ENCODE measurements at places on chromosomes 4 and X.

GRCh38 chr4:46442963-46443362, 53.0 kb upstream of the GABRA2 start:
- DNase-seq, result no peak

DNA sequence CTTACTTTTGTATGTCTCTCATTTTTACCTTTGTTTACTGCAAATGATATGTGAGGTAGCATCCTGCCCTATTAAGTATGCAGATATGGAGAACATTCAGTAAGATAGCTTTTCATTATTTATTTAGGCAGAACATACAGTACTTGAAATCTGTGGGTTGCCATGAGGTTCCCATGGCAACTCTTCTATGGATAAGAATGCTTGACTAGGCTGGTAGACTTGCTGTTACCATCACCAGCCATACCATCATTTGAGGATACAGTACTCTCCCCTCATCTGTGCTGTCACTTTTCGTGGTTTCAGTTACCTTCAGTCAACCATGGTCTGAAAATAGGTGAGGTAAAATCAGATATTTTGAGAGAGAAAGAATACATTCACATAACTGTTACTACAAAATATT, 56.7 kb downstream of the NAF1 start:
- DNase-seq, result no peak

- no peak for DNase-seq
Observed at GRCh38 chr4:163758032-163758431, 263.5 kb downstream of the TMA16 start.

- DNase-seq, result no peak
Observed at GRCh38 chr4:55931833-55932232, 16.9 kb upstream of the CEP135 start.

DNA sequence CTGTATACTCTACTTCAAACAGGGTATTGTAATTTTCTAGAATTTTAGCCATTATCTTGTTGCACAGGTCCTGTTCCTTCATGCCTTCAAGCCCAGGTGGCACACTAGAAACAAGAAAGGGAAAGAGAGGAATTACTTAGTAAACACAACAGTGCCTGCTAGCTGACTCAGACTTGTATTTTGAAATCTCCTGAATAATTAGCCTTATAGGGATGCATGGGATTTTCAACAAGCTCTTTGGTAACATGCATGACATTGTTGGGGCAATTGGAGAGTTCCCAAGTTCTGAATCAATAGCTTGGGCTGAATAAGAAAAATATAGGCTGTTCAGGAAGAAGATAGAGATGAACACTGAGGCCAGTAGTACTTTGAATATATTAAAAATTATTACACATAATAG, 118.8 kb downstream of the FAM13A start:
- DNase-seq, result no peak

DNA sequence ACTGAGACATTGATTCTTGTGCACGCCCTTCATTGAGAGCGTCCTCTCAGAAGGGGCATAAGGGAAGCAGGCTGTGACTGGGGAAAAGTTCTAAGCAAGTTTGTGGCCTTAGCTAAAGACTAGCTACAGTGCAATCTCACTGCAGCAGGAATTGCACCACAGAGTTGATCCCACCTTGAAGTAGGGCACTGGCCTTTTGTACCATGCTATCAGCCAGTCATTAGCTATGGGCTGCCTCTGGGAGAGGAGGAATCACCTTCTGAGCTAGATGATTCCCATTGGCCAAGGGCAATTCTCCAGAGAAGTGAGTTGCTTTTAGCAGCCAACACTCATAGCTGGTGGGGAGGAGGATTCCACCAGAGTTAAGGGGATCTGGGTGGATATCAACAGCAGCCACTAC, 142.6 kb upstream of the SCML1 start:
- DNase-seq, result no peak

DNA sequence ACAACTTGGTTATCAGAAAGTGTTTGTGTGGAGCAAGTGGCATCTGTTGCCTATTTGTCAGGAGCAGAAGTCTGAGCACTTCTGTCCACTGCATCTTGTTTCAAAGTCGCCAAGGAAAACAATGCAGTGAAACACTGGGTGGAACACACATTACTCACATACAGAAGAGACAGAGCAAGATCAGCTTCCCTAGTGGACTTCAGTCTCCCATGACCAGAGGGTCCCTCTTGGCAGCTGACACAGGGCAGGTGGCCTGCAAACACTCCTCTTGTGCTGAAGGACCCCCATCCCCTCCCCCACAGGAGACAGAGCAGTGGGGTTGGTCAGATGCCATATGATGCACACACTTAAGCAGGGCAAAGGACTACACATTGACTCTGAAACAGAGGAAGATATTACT, 3.6 kb upstream of the BBS12 start:
- no peak for DNase-seq

GRCh38 chrX:4690521-4690920, 977.1 kb upstream of the PRKX start:
- DNase-seq, result no peak

GRCh38 chr4:109738104-109738872, 8.4 kb upstream of the PLA2G12A start:
- no peak for DNase-seq

GRCh38 chr4:80090090-80090489, 17.1 kb upstream of the ANTXR2 start:
- no peak for DNase-seq

GRCh38 chr4:112564706-112565270, 48.8 kb upstream of the NEUROG2 start:
- DNase-seq, result no peak

GRCh38 chrX:16882169-16882568, 12.0 kb upstream of the RBBP7 start:
- no peak for DNase-seq

DNA sequence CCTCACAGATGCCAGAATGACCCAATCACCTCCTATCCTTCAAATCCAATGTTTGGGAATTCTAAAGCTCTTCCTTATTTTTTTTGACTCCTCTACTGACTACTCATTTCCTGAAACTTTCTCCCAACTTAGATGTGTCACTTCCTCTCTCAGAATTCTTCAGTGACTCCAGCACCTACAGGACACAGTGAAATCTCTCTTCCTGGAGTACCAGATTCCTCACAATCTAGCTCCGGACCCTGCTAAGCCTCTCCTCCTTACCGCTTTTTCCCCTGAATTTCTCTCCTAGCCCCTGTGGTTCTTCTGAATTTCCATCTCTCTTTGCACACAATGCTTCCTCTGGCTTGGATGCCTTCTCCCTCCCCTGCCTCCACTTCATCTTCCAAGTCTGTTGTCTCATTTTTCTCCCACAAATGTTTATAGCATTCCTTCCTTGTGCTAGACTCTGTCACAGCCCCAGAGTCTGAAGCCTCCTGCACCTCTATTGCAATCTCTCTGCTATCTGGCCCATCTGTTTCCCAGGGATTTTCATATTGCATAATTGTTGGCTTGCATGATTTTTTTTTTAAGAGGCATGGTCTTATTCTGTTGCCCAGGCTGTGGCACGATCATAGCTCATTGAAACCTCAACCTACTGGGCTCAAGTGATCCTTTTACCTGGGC, 80.1 kb downstream of the ANAPC4 start:
- no peak for DNase-seq

DNA sequence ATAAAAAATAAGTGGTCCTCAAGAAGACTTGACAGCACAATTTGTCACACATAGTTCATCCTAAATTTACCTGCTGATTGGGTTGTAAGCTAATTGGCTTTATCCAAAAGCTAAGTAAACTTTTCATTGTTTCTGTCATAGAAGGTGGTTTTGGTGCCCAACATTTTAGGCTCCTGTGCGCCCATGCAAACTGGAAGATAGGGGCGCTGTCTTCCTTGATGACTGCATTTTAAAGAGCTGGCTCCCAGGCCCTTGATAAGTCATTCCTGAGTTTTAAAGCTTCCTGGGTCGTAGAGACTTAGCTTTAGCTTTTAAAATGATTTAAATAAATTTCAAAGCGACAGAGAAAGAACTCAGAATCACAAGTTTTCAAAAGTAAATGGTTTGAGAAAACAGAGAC, 625.4 kb upstream of the GALNT7 start:
- no peak for DNase-seq

- no peak for DNase-seq
Observed at GRCh38 chr4:33150525-33150910, 2430.3 kb downstream of the PCDH7 start.

- DNase-seq, result no peak
Observed at GRCh38 chrX:42496239-42496638, 281.7 kb downstream of the PPP1R2C start.

GRCh38 chr4:66284991-66285451, 614.7 kb upstream of the EPHA5 start:
- no peak for DNase-seq

- DNase-seq, result no peak
Observed at GRCh38 chrX:22053481-22053880, 21.4 kb downstream of the PHEX start.

DNA sequence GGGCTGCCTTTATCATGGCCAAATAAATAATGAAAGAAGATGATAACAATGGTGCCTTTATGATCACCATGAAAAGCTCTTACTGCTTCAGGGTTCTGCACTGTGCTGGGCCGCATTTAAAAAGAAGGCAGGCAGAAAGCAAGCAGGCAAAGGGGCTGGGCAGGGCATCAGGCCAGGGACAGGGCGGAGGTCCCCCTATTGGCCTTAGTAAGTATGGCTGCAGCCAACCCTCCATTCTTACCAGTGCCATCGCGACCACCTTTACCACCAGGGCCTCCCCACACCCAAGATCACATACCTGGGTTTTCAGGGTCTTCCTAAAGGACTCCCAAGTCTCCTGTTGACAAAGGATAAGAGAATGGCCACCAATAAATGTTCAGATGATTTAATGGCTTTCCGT, 38.9 kb downstream of the CNGA2 start:
- DNase-seq, result no peak

DNA sequence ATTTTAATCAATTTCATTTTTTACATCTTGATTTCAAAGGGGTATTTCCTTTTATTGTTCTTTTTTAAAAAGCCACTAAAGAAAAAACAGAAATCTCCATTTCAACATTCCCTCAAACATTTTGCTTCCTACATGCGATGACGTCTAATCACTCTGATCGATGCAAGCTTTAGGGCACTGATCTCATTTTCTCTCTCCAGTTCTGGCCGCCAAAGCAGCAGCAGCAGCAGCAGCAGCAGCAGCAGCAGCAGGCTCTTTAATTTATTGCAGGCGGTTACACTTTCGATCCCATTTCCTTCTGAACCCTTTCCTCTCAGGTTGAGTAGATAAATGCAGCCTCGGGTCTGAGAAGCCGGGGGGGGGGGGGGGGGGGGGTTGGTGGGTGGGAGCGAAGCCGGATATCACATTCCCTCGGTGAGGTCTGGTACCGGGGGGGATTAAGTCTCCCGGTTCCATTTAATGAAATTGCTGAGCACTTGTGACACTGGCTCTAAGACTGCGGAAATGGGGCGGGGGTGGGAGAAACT, 3.4 kb upstream of the PCDH7 start:
- DNase-seq, result no peak

GRCh38 chrX:69065451-69065850, 99.8 kb downstream of the PJA1 start:
- DNase-seq, result no peak

DNA sequence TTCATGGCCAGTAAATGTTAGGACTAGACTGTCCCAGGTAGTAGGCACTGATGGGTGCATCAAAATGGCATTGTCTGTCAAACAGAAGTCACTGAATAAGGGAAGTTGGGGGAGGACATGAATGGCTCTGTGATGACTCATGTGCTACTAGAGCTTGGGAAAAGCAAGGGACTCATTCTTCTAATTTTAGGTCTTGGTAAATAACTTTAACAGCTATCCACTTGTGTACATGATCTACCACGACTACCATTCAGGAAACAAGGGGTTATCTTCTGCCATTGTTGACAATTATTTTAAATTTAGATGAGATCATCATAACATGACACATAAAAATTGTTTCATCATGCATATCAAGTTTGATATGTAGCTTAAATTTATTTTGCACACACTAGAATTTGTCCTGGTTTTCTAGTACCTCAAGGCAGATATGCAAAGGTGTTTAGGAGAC, 6.3 kb downstream of the AREG start:
- no peak for DNase-seq

DNA sequence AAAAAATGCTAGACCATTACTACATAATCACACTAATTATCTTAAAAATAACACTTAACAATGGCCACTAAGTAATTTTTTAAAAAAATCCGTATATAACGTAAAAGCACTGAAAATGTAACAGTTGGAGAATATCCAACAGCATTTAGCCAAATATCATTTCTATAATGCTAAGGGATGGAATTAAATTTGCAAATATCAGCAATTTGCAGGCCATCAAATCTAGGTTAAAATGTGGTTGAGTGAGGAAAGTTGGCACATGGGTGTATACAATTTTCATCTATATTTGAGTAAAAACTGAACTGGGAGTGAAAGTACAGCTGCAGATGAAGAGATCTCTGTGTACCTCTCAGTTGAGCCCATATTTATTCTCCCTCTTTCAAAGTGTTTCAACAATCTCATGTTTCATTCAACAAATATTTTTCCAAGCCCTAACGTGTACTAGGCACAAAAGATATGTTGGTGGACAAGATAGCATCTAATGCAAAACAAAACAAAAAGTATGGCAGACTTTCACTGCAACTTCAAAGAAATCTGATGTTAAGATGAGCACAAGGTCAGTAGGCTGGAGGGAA, 63.0 kb downstream of the MBNL3 start:
- no peak for DNase-seq

GRCh38 chr4:110088670-110089069, 109.7 kb downstream of the ELOVL6 start:
- peak; percentile 2 for DNase-seq

All from stimulated activated CD8-positive, alpha-beta memory T cell treated with anti-CD3 and anti-CD28 coated beads, Interleukin-7, amount 100 ng/mL, for 48 hours (primary cell).